Stimulated activated CD4-positive, alpha-beta T cell treated with anti-CD3 and anti-CD28 coated beads, Interleukin-4, amount 100 ng/mL, for 1 hour (primary cell): ENCODE measurements at places on chromosomes 6 and 20.
A peak's percentile ranks its signal among the peaks of the same experiment; 100 is the strongest.

DNA sequence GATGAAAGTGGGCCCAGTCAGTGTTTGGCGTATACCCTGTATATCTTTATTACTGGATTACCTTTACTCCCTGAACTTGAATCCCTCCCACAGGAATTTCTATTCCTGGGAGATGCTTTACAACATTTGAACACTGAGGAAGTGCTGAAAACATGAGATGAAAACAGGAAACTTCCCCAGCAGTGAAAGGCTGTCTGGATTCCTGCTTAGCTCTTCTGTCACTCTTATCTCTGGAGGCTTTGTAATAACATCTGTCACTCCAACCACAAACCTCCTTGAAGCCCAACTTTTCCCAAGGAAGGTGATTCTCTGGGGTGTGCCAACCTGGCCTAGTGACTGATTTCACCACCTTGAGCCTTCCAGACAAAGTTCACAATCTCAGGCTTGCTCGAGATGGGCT is 264.5 kb upstream of the BMP2 start:
- no peak for DNase-seq

DNA sequence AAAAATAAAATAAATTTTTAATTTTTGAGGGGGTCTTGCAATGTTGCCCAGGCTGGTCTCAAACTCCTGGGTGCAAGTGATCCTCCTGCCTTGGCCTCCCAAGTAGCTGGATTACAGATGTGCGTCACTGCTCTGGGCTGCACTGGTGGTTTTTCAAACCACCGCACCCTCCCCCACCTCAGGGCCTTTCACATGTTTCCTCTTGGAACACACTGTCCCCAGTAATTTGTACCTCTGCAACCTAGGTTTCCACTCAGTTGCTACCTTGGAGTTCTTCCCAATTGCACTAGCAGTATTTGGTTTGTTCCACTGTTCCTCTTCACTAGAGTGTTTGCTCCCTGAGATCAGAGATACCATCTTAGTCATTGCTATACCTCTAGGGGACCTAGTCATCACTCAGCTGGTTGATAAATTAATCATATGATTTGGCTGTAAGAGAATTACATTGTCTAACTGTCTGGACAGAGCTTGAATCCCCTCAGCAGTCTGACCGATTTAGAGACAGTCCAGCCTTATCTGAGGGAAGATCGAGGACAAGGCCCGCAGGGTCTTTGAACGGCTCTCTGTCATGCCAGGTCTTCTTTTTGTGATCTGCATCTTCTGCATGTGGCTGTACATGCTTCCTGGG is 32.0 kb downstream of the CEP43 start:
- no peak for DNase-seq

DNA sequence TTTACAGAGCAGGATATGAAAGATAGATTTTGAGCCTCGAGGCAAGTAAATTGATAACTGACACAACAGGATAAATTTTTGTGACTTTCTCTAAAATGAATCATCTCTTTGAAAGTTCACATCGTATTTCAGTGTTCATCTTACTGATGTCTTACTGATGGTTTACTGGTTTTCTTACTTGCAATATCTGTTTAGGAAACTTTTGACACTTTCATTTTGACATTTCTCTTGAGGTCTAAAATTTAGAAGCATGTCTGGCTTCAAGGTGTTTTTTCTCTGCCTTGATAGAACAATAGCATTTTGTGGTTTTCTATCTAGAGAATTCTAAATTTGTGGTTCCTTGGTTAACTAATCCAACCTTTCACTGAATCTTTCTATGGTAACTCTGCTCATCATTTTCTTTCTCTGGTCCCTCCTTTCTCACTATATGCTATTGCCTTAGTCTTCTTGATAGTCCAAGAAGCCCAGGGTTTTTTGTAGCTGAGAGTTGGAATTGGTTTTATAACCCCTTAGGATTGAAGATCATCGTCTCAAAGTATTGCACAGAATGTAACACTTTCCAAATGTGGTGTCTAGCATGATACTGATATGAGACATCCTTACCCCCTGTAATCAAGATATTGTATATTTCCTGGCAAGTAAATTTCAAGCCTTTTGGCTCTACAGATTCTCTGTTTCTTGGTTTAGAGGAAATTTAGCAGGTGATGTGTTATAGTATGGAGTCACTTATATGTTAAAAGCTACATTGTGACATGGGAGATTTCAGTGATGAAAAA is 98.7 kb downstream of the RNF144B start:
- no peak for DNase-seq

DNA sequence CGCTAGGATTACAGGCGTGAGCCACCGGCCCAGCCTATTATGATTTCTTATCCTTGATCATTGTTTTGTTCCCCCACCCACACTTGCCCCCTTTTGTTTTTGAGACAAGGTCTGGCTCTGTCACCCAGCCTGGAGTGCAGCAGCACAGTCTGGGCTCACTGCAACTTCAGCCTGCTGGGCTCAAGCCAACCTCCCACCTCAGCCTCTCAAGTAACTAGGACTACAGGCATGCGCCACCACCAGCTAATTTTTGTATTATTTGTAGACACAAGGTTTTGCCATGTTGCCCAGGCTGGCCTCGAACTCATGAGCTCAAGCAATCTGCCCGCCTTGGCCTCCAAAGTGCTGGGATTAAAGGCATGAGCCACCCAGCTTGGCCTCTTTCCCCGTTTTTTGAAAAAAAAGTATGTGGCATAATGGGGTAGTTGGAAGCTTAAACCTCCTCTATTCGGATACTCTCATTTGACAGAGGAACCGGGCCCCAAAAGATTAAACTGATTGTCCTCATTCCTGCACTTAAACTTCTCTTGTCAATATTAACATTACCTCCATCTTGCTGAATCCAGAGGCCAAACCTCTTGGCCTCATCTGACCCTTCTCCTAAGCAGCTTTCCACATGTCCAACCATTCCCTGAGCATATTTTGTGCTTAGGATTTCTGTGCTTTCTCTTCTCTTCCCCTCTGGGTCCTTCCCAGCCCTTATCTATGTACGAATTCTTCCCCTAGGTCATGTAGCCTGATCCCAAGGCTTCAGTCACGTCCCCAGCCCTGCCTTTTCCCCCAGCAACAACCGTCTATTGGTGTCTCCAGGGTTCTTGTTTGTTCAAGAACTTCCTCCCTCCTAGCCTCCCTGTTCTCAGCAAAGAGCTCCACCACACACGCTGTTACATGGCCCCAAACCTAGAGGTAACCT is 6.1 kb upstream of the EZR start:
- no peak for DNase-seq

- no peak for DNase-seq
These were observed 134.3 kb upstream of the B3GAT2 start for GRCh38 chr6:71091167-71091566.

DNA sequence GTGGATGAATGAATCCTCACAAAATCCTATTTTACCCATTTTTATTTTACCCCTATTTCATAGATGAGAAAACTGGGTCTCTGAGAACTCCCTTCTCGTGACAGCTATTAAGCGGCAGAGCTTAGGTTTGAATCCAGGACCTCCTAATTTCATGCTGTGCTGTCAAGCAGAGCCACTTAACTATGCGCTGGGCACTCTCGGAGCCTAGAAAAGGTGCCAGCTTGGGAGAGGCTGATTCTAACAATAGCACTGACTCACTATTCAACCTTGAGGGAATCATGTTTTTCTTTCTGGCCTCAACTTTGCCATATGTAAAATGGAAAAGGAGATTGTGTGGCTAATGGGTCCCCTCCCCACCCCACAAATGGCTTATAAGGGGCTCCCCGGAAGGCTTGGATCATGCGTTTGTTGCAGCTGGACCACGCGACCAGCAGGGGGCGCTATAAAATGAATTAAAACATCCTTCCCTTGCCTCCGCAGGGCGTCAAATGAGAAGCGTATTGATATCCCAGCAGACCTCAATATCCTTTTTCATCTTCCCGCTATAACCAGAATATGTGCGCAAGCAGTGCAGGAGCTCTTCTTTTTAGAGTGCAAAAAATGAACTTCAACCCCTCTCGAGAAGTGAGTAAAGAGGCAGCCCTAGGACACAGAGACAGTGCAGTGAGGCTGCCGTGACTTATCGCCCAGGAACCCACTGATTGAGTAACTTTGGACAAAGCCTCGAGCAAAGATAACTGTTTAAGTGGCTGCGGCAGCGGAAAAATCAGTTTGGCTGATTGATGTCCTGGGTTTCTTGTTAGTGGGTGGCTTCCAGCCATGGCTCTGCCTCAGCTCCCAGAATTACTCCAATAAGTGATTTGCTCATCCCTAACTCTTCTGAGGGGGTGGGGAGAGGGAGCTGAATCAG is 12.8 kb upstream of the PDYN start:
- peak; percentile 16 for DNase-seq

DNA sequence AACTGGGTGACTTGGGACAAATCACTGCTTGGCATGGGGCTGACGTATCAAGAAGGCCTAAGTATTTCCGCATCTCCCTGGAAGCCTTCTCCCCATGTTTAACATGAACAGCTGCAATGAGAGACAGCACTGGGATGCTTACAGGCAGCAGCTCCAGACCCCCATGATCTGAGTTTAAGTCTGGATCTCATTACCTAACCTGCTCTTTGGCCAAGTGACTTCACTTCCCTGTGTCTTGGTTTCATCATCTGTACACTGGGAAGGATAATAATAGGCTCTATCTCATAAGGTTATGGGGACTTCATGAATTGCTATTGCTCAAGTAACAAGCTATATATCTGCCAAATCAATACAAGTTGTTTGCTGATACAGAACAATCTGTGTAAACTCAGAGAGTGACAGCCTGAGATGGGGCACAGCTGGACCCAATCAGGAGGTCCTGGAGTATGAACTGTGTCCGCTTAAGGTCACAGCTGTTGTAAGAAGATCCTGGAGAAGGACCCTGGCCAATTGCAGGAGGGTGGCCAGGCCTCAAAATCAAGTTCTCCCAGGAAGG is 56.0 kb downstream of the TGM2 start:
- DNase-seq, result no peak

- DNase-seq, result no peak
These were observed 6.4 kb downstream of the PTK6 start for GRCh38 chr20:63530788-63531160.

GRCh38 chr6:164211254-164211653 is 796.7 kb downstream of the QKI start:
- no peak for DNase-seq

DNA sequence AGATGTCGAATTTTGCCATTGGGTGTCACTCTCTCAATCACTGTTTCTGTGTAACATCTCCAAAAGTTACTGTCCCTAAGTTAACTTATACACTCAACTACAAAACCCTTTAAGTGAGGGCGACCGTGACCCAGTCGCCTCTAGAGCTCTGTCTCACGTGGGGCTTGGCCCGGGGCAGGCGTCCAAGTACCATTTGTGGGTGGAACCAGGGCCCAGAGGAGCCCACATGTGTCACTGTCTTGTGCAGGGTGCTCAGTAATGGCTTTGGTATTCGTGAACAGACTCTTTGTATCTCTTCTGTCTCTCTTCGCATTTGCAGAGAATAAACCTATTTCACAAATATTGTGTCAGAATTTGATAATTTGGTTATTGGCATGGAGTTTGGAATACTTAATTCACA is 109.9 kb upstream of the THBS2 start:
- no peak for DNase-seq

GRCh38 chr6:81515562-81516453 is 236.7 kb downstream of the TENT5A start:
- no peak for DNase-seq

DNA sequence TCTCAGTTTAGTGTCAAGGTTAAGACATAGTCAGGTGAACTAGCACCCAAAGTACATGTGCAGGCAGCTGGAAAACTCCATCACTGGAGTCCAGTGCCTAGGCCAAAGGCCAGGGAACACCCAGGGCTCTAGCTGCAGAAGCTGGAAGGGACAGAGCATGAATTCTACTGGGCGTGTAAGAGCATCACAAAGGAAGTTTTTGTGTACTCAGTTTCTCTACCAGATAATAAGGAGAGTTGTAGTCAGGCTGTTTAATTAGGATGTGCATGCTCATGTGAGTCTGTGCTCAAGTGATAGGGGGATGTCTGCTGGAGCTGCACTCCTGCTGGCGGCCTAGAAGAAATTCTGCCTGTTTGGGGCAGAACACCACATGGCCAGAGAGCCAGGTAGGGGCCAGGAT is 8.1 kb downstream of the L3MBTL1 start:
- no peak for DNase-seq

GRCh38 chr6:87982134-87982533 is 65.5 kb upstream of the SPACA1 start:
- DNase-seq, result no peak

GRCh38 chr6:125453516-125453915 is 151.7 kb upstream of the HDDC2 start:
- DNase-seq, result no peak

GRCh38 chr6:15909290-15910070 is 219.4 kb upstream of the MYLIP start:
- DNase-seq, result no peak

DNA sequence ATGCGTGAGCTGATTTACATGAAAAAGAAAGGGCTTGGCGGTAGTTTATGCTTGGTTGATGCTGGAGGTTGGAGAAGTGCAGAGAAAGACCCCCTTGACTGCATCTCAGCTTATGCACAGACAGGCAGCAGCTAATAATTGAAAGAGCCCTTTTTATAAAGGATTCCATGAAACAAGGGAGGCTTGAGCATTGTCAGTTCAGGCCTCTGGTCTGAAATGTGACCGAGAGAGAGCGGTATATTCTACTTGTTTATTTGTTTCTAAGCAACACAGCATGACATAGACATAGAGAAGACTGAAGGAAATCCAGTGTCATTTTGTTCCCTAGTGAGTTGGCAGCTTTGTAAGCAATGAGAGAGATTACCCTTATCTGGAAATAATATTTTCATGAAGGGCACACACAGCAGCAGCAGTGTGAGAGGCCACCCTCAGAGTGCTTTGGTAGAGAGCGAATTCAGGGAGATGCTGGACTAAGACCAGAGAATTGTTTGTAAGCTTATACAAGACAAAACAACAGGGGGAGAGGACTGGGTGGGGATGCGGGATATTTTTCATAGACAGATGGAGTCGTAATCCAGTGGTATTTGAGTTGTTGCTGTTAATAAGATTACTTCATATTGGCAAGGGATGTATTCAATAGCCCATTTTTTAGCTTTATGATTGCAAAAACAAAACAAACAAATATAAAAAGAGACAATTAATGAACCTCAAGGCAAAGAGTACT is 34.6 kb upstream of the LAMA2 start:
- no peak for DNase-seq

- DNase-seq, result no peak
These were observed 39.8 kb upstream of the AKAP12 start for GRCh38 chr6:151199991-151200390.

DNA sequence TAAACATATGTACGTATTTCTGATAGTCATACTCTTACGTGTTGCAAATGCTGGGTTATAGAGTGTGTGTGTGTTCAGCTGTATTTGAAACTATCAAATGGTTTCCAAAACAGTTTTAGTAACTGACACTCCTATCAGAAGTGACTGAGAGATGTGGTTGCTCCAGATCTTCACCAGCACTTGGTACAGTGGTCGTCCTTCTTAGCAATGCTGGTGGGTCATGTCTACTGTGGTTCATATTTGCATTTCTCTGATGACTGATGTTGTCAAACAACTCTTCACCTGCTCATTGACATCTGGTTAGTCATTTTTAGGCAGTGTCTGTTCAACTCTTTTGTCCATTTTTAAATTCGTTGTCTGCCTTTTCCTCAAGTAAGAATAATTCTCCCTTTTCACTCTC is 259.3 kb downstream of the KIF16B start:
- DNase-seq, result no peak

- DNase-seq, result no peak
These were observed 35.3 kb upstream of the CDKN1A start for GRCh38 chr6:36642913-36643817.

GRCh38 chr6:28002161-28002560 is 45.1 kb downstream of the OR2B6 start:
- DNase-seq, result no peak
